ENCODE measurements at places on chromosomes 6 and 20.

DNA sequence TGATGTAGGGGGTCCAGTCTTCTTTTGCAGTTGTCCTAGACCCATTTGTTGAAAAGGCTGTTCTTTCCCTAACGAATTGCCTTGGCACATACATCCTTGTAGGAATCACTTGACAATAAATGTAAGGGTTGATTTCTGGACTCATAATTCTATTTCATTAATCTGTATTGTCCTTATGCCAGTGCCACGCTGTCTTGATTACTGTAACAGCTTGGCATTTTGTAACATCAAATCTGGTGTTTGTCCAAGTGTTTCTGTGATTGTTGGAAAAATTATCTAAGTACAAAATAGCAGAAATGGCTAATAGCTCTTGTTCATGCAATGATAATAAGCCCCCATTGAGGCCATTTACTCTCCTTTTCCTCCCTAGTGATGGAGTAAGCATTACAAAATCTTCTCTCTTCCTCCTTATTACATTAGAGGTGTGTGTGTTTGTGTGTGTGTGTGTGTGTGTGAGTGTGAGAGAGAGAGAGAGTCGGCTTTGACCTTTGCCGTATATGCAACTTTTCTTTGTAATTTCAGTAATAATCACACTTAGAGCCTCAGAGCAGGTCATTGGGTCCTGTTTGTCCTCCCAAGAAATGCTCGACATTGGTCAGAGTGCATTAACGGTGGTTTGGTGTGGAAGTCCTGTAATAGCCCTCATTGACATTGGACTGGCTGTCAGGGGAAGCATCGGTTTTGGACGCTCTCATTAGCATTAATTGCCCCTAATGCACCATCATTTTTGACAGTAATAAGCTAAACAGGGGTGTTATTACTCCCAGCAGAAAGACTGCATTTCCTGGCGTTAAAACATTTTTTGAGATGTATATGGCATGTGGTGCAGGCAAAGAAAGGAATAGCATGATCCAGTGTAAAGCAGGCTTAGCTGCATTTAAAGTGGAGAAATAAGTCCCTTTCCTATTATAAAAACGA, 40.7 kb upstream of the MROH8 start:
- no peak for DNase-seq

DNA sequence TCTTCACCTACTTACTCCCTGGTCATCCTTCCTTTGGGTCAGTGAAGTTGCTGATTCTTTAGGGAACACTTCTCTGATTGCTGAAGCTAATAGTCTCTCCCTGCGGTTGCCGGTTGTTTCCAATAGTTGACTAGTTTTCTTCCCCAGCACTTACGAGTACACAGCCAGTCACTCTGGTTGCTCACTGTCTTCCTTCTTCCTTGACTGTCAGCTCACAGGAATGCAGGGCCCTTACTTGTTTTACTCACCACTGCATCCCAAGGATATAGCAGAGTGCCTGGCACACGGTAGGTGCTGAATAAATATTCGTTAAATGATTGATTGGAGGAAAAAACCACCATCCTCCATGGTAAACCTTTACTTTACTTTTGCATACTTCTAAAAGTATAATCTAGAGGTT, 345.0 kb downstream of the QKI start:
- DNase-seq = no peak

DNA sequence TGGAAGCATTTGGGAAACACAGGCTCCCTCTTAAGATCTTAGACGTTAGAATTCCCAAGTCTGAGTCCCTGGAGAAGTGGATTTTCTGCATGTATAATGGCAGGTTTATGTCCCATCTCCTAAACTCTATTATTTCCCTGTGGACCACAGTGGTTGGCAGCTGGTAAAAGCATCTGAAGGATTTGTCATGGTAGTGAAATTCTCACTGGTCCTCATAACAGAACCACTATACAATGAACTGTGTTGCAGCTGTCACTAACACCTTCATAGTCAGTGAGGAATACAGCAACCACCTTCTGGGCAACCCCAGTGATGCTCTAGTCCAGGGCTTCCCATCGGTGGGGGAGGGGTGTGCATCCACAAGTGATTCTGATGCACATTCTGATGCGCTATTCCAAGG, 396.9 kb downstream of the ZFAND3 start:
- DNase-seq = no peak

GRCh38 chr20:50034567-50035180, 51.9 kb downstream of the SNAI1 start:
- no peak for DNase-seq

- no peak for DNase-seq
These were observed 22.7 kb downstream of the MCM8 start for GRCh38 chr20:5973172-5973571.

GRCh38 chr20:63939061-63939935, 16.9 kb downstream of the UCKL1 start:
- no peak for DNase-seq

DNA sequence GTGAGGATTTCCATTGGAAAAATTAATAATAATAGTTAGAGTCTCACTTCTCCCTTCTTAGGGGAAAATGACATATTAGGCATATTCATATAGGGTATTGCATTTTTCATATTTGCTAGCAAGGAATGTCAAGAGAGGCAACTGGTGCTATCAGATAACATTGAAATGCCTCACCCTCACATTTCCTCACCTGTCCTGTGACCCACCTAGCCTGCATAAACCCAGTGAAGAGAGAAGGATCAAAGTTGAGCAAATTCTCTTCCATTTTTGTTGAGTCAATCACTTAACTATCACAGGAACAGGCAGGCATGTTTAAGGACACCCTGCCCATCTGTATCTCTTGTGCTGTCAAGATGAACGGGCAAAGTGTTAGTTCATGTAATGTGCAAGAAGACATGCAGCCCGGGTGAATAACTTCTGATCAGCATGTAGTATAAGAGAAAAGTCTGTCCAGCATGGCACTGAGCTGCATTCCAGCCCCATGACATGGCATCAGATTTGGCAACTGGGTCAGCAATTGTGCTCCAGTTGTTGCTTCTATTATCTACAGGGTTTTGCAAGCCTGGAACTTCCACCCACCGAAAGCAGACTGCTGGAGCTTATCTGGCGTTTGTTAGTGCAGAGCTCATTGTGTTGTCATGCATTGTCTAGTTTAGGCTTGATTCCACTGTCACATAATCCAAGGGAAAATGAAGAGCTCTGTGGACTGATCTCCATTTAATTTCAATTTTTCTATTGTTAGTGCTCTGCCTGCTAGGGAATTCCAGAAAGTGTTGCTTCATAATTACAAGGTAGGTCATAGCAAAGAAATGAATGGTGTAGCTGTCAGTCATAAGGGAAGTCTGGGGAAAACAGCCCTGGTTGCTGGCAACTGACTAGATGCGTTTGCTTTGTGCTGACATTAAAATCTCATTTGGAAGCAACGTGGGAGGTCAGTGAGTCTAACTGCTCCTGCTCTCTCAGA, 138.4 kb upstream of the TNFAIP3 start:
- no peak for DNase-seq
